Stimulated activated CD4-positive, alpha-beta T cell treated with anti-CD3 and anti-CD28 coated beads, Interleukin-4, amount 100 ng/mL, for 4 hours (primary cell): ENCODE measurements at places on chromosomes 6 and 20.

DNA sequence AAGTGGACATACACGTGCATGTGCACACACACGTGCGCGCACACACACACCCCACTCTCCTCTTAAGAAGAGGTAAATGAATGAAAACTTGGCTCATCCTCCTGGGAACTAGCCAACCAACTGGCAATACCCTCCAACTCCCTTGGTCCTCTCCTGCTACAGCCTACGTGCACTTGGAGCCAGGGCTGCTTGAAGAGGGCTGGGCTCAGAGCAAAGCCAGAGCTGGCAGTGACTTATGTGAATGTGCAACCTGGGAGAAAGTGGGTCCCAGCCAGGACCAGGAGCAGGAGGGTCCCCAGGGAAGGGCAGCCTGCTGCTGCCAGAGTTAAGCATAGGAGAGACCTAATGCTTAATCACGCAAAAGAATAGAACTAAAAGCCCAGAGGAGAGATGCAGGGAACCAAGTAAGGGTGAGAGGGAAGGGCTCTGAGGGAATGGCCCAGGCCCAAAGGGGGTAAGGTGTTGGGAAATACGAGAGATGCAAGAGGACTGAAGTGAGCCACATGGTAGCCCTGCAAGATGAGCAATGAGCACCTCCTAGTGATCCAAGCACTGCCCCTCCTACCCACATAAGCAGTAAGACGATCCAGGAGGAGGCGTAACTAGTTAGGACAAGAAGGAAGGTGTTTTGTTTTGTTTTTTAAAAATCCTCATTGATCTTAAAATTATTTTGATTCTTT is 24.7 kb downstream of the TRAF3IP2 start:
- DNase-seq: no peak

DNA sequence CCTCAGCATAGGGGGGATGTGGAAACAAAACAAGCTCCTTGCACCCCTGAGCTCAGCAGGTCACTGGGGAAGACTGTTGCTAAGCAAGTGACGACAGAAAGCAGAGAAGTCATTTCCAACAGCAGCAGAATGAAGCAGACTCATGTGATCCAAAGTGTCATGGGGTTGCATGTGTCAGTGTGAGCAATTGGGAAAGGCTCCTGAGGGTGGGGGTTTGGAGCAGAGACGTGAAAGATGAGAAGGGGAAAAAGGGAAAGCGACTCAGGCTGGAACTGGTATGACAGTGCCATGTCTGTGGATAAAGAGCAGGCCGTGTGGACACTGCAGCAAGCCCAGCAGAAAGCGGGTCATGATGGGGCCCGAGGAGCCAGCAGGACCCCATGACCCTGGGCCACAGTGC is 363.9 kb downstream of the PREX1 start:
- DNase-seq: no peak

DNA sequence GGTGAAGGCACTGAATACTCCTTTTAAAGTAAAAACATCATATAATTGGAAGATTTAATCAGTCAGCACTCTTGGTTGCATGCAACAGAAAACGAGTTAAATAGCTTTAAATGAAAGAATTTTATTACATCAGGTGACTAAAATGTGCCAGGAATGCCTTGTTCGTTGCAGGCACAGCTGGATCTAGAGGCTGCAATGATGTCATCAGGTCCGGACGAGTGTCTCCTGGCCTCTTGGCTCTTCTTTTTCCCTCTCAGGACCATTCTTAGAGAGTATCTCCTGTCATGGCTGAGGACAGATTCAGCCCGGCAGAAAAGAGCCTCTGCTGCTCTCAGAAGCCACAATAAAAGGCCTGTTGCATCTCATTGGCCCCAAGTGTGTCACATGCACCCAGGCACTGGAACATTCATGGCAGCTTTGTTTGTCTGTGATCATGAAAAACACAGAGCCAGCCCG is 510.7 kb upstream of the SULF2 start:
- DNase-seq: no peak

DNA sequence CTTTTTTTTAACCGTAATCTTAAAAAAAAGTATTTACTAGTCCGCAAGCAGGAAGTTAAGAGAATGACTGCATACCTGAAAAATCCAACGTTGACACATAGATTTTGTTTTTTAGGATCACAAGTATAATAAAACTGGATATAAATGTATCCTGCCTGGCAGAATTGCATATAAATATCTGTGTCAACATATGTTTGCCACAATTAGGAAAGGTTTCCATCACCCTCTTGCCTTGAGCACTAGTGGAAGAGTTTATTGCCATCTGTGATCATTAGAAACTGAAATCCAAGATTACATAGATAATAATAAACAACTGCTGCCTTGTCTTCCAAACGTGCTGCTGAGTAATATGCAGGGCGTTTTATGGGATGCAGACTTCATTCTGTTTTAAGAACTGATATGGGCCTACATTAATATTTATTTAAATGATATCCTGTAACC is 27.9 kb downstream of the PLEKHG1 start:
- DNase-seq: no peak

DNA sequence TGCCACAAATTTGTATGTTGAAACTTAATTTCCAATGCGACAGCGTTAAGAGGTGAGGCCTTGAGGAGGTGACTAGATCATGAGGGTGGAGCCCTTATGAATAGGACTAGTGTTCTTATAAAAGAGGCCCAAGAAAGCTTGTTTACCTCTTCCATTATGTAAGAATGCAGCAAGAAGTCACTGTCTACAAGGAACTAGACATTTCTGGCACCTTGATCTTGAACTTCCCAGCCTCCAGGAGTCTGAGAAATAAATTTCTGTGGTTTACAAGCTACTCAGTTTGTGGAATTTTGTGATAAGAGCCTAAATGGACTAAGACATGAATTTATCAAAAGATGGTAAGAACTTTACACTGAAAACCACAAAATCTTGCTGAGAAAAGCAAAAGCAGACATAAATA is 173.6 kb upstream of the SGK1 start:
- no peak for DNase-seq

DNA sequence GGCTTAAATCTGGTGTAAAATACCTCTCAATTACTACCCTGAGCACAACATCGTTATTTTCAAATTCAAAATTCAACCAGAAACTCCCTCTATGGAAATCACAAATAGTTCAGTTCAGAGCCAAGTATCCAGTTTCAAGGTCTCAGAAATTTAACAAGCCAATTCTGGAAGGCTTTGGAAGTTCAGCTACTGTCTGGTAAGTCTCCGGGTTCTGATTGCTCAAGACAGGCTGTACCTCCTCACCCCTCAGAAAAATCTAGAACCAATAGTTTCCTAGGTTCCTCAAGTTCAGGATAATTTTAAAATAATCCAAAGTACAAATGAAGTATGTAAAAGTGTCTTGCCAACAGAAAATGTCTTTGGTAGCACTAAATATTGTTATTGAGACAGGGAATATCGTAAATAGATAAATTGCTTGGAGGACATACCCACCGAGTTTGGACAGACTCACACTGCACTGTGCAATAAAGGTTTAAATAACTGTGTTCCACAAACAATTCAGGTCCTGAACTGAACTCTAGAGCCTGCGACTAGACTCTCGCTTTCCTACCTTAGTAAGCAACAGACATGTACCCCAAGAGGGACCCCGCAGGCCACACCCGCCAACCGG is 729 bp downstream of the ATG5 start:
- no peak for DNase-seq

DNA sequence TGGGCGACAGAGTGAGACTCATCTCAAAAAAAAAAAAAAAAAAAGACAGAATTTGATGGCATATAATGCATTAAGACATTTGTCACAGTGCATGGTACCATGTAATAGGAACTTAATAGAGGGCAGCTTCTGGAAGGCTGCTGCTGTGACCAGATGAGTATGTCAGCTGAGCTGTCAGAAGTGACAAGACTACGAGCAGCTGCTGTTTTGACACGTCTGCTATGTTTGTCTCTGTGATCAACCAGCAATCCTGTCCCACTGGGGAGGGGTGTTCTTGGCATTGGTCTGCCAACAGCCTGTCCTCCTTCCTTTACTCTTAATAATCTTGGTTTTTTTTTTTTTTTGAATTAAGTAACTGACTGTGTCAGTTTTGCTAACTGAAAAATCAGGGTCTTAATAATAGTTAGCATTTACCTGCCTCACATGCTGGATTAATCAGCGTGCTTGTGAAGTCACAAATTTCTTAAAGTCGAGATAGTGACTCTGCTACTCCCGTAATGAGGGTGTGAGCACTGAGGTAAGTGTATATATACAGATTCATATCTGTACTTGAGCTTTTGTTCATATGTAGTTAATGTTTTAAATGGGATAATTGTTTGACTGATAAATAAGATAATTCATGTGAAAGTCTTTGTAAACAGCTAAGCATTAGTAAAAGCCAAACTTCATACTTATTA is 152.4 kb downstream of the BMP2 start:
- DNase-seq: no peak

DNA sequence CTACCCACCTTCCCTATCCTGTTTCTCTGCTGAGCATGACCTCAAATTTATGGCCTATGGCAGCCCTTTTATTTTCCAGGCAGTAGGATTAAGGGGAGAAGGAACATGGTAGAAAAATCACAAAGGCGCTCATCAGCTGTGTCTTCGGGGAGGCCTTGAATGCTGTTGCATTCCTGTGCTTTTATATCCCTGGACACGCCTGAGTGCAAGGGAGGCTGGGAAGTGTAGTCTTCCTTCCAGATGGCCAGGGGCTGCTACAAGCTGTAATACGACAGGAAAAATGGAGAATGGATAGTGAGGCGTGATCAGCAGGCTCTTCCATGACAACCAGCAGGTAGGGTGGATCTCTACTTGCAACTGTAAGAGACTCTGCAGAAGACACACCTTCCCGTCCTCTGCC is 210.9 kb upstream of the GGTLC1 start:
- DNase-seq: no peak

DNA sequence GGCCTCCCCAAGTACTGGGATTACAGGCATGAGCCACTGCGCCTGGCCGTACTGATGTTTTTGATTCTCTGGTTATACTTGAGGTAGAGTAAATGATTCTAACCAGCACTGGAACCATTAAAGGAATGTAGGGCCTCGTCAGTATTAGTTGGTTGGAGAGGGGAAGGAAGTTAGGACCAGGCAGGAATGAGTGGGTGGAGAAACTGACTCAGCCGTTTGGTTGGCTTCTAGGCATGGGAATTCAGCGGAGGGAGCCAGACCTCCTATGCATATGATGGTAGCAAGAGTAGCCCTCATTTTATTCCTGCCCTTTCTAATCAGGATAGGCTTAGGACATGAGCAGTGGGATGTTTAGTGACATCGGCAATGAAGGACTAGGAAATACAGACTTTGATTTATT is 19.0 kb upstream of the SERINC3 start:
- DNase-seq: no peak
